ENCODE measurements at places on chromosomes 13 and 19.

- no peak for DNase-seq
Observed at GRCh38 chr13:30934381-30934780, 1.9 kb downstream of the TEX26 start.

DNA sequence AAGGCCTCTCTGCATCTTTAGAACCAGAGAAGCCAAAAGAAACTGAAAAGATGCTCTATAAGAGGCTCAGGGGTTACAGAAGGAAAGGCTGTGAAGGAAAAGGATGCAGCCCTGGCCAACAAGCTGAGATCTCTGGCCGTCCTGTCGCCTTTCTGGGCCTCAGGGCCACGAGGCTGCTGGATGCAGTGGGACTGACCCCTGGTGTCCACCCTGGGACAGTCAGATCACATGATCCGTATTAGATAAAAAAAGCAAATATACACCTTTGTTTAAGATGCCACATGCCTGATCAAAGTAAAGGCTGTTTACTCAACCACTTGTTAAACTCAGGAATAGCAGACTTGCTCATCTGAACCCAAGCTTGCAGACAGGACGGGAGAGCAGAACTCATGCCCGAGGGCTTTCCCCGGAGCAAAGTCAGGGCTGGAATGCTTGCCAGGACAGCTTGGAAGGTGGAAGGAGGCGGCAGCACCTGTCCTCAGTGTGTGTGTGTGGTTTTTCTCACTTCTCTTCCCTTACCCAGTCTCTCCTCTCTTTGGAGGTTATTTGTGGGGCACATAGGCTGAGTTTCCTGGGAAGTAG is 206.5 kb upstream of the TSHZ3 start:
- DNase-seq = no peak

GRCh38 chr13:94192431-94192975 is 287.0 kb downstream of the DCT start:
- DNase-seq = no peak

DNA sequence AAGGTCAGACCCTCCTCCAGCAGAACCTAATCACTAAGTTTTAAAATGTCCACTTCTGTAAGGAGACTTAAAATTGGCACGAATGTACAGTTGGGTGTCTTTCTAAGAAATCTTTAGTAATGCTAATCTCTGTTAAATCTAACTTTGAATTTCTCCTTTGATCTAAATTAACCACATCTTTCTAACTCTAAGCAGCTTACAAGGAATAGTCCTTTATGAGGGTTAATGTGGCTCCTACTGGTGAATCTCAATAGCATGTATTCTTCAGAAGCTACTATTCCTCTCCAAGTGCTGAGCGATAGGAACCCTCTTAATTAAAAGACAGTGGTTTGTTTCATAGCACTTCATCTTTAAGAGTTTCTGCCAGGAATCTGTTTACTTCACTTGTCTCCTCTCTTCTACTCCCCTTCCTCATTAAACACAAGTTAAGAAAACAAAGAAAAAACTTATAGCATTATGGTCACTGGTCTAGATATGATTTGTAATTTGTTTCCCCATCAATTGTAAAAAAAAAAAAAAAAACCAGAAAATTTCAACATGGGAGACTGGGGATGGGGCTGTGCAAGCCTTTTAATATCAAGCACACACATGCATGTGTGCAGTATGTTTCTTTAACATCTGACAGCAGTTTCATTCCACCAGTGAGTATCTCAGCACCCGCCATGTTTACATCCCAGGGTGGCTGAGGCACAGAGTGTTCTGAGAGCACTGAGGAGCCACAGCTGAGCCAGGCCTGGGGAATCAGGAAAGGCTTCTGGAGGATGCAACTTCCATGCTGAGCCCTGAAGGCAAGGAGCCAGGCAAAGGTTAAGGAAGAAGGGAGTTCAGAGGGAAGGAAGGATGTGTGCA is 57.7 kb downstream of the ATP7B start:
- no peak for DNase-seq

DNA sequence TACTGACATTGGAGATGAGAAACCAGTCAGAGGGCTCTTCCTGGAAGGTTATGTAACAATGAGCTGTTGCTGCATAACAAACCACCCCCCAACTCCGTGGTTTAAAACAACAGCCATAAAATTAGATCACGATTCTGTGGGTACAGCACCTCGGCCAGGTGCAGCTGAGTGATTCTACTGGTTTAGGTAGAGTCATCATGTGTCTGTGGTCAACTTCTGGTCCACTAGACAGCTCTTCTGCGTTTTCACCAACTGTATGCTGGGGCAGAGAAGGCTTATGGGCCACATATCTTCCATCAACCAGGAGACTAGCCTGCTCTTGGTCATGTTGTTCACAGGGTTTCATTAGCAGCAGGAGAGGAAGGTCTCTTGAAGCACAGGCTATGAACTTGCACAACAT is 585.5 kb downstream of the KCTD12 start:
- no peak for DNase-seq

DNA sequence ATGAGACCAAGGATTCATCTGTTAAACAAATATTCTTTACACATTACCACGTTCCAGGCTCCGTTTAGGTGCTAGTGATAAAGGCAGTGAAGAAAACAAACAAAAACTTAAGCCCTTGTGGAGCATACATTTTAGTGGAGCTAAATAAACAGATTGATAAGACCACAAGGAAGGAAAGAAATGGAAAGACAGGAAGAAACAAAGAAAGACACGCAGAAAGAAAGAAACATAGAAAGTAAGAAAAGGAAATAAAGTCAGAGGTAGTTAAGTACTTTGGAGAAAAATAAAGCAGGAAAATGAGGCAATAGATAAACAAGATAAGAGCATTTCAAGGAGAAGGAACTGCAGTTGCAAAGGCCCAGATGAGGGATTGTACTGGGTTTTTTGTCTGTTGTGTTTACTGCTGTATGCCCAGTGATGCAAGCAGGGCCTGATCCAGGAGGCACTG is 998 bp downstream of the NFKBIB start:
- DNase-seq = no peak
